HTR-8/SVneo (cell line): ENCODE measurements at places on chromosomes 13 and 19.
A peak's percentile ranks its signal among the peaks of the same experiment; 100 is the strongest.

- DNase-seq = peak; percentile 52
Measured at GRCh38 chr19:8396563-8397203, 6.5 kb downstream of the RAB11B start.

DNA sequence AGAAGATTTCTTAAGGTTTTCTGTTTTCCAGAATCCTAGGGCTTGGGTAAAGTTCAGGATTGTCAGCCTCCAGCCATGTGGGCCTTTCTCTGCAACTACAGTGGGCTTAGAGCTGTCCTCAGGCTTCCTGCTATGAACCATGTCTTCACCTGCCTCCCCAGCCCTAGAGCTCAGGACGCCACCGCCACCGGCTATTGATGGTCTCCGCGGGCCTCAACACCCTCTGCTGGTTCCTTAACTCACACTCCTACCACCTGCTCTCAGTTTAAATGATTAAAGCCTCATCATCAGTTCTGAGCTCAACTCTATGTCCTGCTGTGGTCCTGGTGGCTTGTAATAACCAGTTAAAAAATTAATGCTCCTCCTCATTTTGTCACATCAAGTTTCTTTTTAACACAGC is 221.0 kb downstream of the EFNB2 start:
- DNase-seq = no peak

GRCh38 chr13:98411617-98412265 is 165.2 kb downstream of the STK24 start:
- DNase-seq = no peak

DNA sequence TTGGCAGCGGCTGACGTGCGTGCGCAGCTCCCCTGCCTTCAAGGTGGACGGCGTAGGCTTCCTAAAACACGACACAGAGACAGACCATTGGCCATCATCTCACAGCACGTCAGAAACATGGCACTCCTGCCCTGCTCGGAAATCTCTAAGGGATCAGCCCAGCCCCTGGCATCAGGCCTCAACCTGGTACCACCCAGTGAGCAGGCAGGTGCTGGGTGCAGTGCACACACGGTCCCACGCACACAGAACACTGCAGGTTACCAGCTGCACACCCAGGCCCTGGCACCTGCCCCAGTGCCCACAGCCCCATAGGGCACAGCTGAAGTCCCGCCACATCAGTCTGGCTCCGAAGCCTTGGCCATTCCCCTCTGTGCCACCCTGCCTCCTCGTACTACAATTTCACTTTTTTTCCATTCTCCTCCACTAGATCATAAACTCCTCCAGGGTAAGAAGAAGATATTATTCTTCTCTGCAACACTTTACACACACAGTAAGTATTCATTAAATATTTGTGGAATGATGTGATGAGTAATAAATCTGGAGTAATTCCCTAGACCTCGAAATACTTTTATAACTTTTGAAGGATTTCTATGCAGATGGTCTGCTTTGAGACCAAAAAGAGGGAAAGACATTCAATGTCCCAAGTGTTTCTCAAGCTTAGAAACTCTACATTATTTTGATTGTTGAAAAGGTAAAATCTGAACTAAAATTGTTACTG is 156.4 kb downstream of the COL4A1 start:
- DNase-seq = no peak

GRCh38 chr13:63636316-63636993 is 2220.8 kb upstream of the PCDH20 start:
- DNase-seq = no peak

DNA sequence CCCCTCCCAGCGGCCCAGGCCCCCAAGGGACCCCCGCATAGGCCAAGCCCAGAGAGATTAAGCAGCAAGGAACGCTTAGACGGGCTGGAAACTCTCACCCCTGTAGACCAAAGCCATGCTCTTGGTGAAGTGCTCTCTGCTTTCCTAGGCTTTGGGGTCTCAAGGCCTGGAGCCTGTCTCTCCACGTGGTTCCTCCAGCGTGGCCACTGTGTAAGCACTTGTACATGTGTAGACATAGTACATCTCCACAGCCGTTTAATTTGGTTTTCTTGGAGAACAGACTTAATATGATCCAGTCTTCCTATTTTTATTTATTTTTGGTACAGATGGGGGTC is 1.1 kb downstream of the NUDT19 start:
- no peak for DNase-seq

DNA sequence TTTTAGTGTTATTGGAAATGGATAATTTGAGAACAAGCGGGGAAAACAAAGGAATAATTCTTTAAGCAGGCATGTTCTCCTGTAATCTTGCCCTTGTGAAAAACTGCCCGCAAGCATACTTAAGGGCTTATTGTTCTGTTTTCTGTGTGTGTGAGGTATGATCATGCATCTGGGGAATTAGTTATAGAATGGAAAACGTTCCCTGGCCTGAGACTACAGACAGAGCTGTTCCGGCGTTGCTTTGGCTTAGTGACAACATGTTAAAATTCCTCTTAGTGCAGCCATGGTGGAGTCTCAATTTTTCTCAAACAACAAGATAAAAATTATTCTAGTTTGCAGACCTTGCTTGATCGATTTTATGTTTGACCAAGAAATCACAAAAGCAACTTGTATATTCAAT is 560.2 kb upstream of the SPRY2 start:
- DNase-seq = no peak

GRCh38 chr13:98564204-98564603 is 12.7 kb downstream of the STK24 start:
- no peak for DNase-seq

DNA sequence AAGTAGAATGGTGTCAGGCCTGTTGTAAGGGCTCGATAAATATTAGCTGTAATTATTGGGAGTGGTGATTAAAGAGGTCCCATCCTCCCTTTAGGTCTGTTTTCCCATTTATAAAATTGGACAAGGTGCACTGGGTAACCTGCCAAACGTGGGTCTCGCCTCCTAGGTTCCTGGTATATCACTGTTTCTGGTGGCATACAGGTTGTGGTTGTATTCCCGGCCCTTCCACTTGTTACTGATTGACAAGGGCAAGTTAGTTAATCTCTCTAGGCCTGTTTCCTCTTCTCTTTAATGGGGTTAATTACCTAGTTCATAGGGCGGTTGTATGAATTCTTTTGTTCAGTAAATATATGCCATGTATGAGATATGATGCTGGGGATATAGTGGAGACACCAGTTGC is 1.5 kb downstream of the PPP2R1A start:
- DNase-seq = no peak

DNA sequence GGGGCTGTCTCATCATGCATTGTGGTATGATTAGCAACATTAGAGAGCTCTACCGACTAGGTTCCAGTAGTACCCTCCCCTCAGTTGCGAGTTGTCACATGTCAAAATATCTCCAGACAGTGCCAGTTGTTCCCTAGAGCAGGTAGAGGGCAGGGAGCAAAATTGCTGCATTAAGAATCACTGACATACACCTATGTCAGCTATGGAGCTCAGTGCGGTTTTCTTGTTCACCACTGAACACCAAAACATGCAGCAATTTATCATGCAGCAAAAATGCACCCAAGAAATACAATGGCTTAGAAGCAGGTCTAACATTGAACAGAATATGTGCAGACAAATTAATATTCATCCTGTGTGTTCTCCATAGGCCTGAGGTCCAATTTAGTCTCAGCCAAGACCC is 186.9 kb upstream of the STARD13 start:
- DNase-seq = no peak

GRCh38 chr19:8515317-8515716 is 1.4 kb upstream of the ZNF414 start:
- no peak for DNase-seq

DNA sequence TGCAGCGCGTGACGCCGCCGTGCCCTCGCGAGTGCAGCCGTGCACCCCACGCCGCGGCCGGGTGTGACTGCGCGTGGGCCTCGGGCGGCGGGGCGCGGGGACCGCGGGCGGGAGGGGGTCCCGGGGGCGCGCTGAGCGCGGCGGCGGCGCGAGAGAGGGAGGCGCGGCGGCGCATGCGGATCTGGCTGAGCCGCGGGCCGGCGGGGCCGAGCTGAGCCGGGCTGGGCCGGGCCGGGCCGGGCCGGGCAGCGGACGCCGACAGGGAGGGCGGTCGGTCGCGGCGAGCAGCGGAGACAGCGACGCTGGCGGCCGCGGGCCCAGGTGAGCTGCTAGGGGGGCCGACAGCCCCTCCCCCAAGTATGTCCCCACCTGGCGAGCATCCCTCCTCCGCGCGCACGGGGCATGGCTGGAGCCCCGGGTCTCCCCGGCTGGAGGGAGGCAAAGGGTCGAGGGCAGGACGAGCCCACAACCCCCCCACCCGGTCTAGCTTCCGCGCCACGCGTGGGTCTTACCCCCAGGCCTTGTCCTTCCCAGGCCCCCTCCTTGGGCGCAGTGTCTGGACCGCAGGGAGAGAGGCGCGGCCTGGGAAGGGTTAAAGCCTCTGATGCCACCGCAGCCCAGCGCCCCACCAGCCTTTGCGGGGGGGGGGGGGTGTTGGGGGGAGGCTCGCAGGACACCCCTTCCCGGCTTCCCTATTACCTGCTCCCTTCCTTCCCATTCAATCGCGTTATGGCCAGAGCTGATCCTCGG is at the start of gene SPTBN4:
Gene SPTBN4, plus strand, starts transcription at position 17 of the 750 bp plus-strand sequence. CDS start 5,621 bp downstream, outside the sequence.
- DNase-seq = no peak

DNA sequence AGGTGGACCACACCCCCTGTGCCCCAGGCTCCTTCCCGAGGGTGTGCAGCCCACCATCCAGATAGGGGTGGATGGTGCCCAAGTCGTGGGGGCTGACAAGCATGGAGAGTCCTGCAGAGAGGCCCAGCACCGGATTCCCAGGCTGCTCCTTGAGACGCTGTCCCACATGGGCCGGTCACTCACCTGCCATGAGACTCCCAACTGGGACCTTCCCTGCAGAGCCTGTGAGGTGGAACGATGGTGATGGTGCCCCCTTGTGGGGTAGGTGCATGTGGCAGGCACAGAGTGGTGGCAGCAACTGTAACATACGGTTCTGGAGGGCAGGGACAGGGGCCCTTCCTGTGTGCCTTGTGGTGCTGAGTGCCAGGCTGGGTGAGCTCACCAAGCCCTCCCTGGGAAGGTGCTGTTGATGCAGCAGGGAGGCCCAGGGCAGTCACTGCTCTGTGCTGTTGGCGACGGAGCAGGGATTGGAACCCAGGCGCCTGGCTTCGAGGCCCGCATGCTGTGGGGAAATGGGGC is 33.1 kb downstream of the PPP1R37 start:
- peak; percentile 56 for DNase-seq

GRCh38 chr19:29685326-29685725 is 20.1 kb downstream of the PLEKHF1 start:
- no peak for DNase-seq
